ENCODE measurements at places on chromosomes 12 and 14.

GRCh38 chr14:68552602-68553001 lies 240.3 kb downstream of the ZFP36L1 start:
- peak; percentile 35 for DNase-seq

DNA sequence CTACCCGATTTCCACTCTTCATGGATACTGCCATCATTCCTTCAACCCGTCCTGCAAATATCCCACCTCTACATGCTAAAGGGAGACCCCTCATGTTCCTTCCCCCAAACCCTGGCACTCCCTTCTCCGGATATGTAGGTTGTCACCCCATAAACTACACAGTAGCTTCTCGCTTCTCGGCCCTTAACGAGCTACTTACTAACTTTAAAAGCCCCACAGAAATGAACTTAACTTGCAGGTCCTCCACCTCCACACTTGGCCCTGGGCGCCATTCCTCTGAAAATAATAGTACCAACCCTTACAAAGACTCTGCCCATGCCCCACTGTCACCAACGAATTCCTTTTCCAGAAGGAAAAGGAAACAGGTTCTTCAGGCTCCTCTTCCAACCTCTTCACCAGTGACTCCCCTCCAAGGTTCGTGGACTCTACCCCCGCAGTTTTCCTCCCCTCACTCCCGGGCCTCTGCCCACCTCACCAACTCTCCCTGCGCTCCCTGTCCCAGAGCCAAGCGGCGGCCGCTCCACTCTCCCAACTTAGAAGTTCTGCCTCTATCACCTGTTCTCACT lies 1.2 kb downstream of the SPPL3 start:
- DNase-seq, result no peak

- DNase-seq, result peak; percentile 40
Measured at GRCh38 chr12:53224061-53224896, 7.7 kb downstream of the RARG start.

DNA sequence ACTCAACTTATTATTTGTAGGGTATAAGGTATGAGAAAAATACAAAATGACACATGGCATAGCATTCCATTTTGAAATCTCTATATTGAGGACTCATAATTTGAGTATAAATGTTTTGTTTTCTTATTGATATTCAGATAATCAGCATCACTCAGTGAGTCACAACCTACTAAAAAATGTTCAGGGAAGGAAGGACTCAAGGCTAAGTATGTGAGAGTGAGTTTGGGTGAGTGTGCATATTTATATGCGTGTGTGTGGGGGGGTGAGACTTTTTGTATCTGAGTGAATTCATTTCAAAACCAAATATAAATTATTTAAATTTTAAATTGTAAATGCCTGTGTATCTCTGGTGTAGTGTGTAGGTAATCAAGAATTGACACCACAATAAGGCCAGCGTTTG lies 87.8 kb upstream of the PRKD1 start:
- no peak for DNase-seq

DNA sequence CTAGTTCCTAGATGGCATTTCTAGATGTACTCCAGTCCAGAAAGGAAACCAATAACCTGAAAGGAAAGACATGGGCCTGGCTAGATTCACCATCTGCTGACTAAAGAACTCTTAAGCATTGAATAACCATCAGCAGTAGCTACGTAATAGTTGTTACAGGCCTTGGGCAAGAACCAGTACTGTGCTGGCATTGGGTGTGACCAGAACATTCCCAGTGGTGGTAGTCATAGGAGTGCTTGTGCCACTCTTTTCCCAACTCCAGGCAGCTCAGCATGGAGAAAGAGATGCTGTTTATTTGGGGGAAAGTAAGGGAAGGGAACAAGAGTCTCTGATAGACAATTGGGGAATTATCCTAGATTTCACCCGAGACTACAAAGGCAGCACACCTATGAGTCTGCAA lies 333.3 kb downstream of the SLC16A7 start:
- no peak for DNase-seq

GRCh38 chr14:37194698-37195097 lies 3.0 kb upstream of the MIPOL1 start:
- DNase-seq, result no peak

- DNase-seq, result no peak
Measured at GRCh38 chr12:67315661-67316060, 46.5 kb downstream of the CAND1 start.

DNA sequence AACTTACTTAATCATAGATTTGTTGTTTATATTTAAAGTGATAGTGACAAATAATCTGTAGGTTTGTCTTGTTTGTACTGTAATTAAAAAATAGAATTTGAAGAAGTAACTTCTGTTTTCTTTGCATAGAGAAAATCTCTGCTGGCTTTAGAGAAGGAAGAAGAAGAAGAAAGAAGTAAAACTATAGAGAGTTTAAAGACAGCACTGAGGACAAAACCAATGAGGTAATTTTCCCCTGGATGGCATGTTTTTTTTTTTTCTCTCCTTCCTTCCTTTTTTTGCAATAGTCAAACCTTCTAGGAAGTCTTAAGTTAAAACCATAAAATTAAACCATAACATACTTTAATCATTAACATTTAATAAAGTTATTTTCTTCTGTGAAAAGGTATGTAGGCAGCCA lies 131.9 kb downstream of the DAAM1 start:
- no peak for DNase-seq

DNA sequence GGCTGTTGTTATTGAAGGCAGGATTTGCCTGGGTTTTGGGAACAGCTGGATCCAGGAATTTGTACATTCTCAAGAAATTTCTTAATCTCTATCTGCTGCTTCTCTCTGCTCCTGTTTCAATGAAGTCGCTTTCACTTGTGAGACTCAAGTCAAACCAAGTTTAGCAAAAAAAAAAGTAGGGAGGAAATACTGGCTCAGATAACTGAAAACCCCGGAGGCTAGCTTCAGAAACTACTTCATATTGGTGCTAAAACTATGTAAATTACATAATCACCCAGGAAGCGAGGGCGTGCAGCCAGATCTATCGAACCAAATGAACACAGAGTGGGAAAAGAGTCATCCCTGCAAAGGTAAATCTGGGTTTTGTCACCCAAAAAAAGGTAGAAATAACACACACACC lies 68.3 kb upstream of the FICD start:
- no peak for DNase-seq

GRCh38 chr12:77481687-77482086 lies 349.0 kb upstream of the NAV3 start:
- DNase-seq, result no peak

DNA sequence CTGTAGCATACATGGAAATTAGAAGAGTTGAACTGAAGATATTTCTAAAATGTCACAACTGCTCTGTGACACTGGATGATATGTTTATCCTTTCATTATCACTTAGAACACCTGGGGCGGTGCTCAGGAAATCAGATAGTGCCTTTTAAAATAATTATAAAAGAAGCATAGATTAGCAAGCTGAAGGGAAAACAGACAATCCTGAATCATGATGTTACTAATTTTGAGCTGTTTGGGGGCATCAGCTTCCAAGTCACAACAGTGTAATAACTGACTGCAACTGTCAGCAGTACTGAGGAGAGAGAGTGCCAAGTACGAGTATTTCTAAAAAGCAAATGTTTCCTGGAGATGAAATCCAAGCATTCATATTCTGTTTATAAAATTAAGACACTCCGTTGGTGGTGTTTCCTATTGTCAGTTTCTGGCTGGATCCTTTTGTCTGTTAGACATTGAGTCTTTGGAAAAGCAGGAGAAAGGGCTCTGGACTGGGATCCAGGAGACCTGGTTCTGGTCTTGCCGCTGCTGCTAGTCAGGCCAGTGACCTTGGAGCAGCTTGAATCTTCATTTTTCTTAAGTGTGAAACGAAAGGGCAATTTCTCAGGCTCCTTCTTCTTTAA lies 380.1 kb downstream of the EGLN3 start:
- DNase-seq, result no peak

- no peak for DNase-seq
Measured at GRCh38 chr12:57242329-57242690, 8.7 kb downstream of the STAC3 start.

DNA sequence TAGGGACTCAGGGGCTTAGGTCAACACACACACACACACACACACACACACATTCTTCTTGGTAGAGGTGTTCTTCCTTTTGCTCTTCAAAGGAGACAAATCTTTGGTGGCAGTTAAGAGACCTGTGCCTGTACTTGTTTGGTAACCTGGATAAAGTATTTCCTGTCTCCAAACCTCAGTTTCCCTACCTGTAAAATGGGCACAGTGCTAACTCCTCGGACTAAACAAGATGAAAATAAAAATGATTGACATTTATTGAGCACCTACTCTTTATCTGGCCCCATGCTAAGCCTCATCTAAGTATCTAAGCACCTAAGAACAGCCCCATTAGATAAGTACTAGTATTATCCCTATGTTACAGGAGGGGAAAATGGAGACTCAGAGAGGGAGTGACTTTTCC lies 220.8 kb upstream of the MYL2 start:
- no peak for DNase-seq

DNA sequence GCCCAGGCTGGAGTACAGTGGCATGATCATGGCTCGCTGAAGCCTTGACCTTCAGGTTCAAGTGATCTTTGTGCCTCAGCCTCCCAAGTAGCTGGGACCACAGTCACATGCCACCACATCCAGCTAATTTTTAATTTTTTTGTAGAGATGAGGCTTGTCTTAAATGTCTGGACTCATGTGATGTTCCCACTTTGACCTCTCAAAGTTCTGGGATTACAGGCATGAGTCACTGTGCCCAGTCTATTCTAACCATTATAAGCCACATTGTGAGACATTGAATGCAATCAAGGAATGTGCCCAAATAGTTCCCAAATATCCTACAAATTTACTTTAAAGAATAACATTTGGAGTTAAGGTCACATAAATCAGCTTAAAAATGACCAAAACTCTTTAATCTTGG lies 130.7 kb upstream of the ARID2 start:
- DNase-seq, result no peak

DNA sequence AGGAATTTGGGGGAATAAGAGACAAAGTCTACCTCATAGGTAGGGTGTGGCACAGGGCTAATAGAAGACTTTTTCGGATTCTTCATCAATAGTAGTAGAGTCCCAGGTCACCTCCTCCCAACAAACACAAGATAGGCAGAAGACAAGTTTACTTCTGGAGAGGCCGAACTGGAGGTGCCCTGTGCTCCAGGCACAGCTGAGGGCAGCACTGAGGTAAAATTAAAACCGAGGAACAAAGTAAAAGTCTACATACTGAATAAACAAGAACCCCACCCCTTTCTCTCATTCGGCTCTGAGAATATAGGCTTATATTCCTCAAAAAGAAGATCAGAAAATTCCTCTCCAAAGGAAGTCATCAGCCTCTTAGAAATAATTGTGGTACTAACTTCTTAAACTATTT lies 161.5 kb downstream of the SEC23A start:
- DNase-seq, result no peak

DNA sequence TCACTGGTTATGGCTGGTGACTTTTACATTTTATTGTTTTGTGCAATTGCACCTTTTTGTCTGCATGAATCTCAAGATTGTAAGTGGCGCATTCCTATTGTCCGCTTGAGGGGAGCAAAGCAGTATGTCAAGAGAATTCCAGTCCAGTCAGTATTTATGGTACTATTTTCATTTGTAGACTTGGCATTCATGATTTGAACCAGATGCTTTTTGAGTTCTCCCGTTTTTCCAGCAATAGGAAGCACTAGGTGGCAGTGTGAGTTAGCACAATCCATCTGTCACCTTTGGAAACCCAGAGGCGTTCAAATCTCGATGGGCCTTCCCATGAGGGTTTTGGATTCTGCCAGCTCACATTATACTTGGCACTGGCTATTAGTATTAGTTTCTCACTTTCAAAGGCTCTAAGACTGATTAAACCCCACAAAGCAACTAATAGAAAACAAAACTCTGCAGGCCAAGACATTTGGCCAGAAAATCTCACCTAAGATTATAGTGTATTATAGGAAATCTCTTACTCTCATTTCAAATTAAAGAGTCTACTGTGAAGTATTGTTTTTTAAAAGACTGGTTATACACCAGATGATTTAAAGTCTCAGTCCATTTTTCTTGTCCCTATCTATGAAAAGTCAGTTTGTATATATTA lies 2.2 kb downstream of the DACT1 start:
- DNase-seq, result peak; percentile 39

DNA sequence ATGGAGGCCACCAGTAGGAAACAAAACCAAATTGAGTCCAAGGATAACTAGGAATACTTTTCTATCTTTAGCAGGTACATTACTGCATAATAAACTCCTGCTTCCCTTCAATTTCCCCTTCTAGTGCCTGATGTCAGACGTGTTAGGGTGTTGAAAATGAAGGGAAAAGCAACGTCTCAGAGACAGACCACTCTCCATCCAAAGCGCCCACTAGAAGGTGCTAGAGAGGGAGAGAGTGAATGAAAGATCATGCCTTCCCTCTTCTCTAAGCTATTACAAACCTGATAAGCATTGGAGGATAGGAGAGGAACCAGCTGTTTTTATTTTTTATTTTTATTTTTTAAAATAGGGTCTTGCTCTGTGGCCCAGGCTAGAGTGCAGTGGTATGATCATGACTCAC lies 64.1 kb downstream of the ZNF641 start:
- peak; percentile 7 for DNase-seq

DNA sequence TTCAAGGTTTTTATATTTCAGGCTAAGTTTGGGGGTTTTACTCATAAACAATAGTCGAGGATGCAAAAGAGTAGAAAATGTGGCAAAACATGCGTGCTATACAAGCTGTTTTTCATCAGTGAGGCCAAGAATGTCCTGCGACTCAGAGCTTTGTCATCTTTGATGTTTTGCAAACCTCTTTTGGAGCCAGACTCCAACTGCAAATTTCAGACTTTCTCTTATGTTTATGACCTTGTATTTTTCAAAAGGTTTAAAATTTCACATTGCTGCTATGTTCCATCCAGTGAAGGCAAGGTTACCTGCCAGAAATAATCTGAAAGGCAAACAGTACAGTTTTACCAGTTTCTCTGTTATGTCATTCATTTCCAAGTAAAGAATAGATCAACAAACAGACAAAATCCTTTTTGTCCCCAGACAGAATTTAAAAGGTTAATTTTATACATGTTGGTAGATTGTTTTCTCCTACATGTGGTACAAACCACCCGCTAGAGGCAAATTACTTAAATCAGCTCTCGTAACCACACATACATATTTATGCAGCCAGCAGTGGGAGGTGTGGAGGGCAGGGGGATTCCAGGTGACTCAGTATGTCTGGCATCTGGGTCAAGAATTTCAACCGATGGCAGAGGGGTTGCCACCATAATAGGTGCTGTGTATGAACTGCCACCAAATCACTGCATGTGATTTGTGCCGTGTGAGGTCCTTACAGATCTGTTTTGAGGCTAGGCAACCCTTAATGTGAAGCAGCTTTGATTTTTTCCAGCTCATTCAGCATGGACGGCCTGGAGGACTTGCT lies 119.8 kb upstream of the CPM start:
- DNase-seq, result peak; percentile 5

- DNase-seq, result no peak
Measured at GRCh38 chr14:74859757-74860552, 16.0 kb downstream of the PROX2 start.

GRCh38 chr12:72560003-72560769 lies 288.0 kb downstream of the TRHDE start:
- no peak for DNase-seq
